Right atrium auricular region (tissue), 2 donors: ENCODE measurements at places on chromosomes 5 and 9. TPM values are rescaled to one million over a fixed set of nuclear protein-coding genes. Genes with fewer than 3 reads are reported as not detected.

Gene NUDCD2
- total RNA-seq: 2.5 TPM

Gene PFN3
- not detected for total RNA-seq

- DNase-seq: no peak
Observed at GRCh38 chr9:36319183-36319582, 60.9 kb upstream of the GNE start.

DNA sequence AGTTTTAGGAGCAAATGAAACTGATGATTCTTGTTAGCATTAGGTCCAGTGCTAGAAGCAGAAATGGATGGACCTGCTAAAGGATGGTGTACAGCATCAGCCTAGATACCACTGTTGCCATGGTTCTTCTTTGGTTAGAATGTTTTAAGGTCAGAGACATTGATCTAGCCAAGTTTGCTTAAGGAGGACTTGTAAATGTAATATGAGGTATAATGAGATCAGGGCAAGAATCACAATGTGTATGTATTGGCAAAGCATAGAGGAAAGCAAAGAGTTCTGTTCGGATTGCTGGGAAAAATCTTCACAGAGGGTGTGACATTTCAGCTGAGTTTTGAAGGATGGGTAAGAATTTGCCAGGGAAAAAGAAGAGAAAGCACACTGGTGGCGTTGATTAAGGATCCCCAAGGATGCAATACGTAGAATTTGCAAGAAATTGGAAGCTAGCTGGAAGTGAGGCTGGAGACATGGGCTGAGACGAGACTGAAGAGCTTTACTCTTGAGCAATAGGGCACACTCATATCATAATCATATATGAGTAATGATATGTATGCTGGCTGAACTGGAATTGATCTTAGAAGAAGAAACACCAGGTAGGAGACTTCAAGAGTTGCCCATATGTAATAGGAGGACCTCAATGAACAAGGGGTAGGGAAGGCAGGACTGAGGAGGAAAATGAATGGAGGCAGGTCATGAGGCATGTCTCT, 102.0 kb downstream of the ZNF462 start:
- no peak for DNase-seq

Gene ZNF782
- 5.5 TPM for total RNA-seq

DNA sequence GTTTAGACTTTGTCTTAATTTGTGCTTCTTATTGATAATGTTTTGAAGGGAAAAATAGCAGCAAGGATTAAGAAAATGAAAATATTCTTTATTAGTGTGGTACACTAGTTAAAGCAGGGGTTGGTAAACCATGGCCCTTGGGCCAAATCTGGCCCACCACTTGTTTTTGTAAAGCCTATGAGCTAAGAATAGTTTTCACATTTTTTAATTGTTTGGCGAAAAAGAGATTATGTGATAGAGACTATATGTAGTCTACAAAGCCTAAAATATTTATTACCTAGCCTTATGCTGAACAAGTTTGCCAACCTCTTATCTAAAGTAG, 57.2 kb downstream of the KCNN2 start:
- DNase-seq: no peak

Gene GPR151
- total RNA-seq: not detected

- no peak for DNase-seq
Observed at GRCh38 chr5:179204572-179204971, 140.7 kb downstream of the ADAMTS2 start.

GRCh38 chr5:124746916-124747790, 714 bp upstream of the ZNF608 start:
- DNase-seq: peak; percentile 87

- no peak for DNase-seq
Observed at GRCh38 chr9:36893184-36893583, 140.9 kb downstream of the PAX5 start.

Gene S100Z
- not detected for total RNA-seq

Gene TNFSF8
- 1.7 TPM for total RNA-seq

GRCh38 chr5:107661038-107661649, 9.6 kb downstream of the EFNA5 start:
- DNase-seq: no peak

Gene IFNE
- not detected for total RNA-seq

Gene TLX3
- total RNA-seq: not detected

GRCh38 chr5:417301-418161, 25.4 kb upstream of the EXOC3 start:
- no peak for DNase-seq

Gene ENTPD8
- total RNA-seq: not detected
